ENCODE measurements at places on chromosomes 3 and 15.

- DNase-seq, result no peak
Observed at GRCh38 chr15:45662375-45662774, 27.5 kb downstream of the SQOR start.

DNA sequence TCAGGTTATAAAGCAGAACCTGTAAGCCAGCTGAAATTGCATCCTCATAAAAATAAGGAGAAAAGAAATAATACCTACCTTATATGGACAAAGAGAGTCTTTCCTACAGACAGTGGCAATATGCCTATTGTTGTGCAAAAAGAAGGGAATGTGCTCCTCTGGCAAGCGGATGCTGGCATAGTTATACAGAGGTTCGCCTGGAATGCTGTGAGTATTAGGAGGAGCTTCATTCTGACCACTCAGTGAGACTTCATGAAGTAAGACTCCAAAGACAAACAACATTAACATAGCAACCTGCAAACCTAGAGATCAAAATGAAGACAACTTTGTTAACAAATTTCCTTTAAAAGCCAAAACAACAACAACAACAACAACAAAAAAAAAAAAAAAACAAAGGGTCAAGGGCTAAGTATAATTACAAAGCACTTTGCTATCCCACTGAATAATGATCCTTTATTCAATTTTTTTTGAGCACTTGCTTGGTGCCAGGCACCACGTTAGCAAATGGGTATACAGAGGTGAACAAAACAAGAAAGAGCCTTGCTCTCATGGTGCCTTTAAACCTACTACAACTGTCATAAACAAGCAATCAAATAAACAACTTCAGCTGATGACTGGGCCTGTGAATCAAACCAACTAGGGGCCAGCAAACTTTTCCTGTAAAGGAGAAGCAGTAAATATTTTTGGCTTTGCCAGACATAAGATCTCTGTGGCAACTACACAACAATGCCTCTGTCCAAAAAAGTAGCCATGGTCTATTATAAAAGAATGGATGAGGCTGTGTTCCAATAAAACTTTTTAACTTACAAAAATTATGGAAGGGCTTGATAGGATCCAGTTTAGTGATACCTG is 3.7 kb downstream of the EOGT start:
- peak; percentile 76 for DNase-seq

DNA sequence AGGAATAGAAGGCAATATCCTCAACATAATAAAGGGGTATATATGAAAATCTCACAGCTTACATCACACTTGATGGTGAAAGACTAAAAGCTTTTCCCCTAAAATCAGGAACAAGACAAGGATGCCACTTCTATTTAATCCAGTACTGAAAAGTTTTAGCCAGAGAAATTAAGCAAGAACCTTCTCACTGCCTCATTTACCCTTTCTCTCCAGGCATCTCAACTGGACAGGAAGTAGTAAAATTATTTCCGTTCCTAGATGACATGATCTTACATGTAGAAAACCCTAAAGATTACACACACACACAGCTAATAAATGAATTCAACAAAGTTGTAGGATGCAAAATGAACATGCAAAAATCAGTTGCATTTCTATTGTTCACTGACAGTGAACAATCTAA is 11.2 kb downstream of the SCAP start:
- DNase-seq, result no peak

DNA sequence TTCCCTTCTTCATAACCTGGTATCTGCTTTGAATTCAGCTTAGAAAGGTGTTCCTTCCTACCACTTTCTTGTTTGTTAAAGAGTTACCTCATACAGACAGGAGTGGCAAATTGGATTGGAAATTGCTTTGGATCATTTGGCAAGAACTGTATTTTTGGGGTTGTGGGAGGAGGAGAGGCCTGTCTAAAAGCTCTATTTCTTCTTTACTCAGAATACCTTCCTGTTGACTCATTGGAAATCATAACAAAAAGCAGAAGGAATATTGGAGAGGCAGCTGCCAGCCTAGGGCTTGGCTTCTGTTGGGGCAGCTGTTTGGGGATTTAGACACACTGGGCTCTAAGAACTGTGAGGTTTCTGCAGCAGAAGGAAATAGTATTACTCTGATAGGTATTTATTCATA is 14.2 kb downstream of the IQGAP1 start:
- DNase-seq, result peak; percentile 61

DNA sequence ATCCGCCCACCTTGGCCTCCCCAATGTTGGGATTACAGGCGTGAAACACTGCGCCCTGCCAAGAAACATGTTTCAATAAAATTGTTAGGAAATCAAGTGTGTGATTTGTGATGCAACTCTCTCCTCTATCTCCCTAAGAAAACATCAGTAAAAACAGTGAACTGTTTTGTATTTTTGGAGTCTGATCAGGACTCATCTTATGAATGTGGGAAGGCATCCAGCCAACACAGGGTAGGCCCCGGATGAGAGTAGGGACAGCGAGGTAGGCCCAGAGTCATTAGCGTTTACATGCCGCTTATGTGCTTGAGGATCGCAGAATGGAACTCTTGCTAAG is 884 bp upstream of the GLYCTK start:
- no peak for DNase-seq

- no peak for DNase-seq
Observed at GRCh38 chr15:46014532-46014931, 379.7 kb downstream of the SQOR start.

DNA sequence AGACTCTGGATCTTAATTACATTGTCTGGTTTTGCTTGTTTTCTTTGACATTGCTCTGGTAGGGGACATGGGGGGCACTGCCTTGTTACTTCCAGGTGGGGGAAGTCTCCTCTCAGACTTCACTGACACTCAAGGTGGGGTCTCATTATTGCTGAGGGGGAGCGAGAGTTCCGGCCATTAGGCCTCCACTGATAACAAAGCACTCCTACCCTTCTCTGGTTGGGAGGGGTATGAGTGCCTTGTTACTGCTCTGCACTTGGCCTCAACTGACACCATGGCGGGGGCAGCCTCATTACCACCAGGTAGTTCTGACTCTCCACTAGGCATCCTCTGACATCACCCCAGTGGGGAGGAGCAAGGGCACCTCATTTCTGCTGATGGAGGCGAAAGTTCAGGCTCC is 25.7 kb downstream of the SH3GL3 start:
- no peak for DNase-seq

DNA sequence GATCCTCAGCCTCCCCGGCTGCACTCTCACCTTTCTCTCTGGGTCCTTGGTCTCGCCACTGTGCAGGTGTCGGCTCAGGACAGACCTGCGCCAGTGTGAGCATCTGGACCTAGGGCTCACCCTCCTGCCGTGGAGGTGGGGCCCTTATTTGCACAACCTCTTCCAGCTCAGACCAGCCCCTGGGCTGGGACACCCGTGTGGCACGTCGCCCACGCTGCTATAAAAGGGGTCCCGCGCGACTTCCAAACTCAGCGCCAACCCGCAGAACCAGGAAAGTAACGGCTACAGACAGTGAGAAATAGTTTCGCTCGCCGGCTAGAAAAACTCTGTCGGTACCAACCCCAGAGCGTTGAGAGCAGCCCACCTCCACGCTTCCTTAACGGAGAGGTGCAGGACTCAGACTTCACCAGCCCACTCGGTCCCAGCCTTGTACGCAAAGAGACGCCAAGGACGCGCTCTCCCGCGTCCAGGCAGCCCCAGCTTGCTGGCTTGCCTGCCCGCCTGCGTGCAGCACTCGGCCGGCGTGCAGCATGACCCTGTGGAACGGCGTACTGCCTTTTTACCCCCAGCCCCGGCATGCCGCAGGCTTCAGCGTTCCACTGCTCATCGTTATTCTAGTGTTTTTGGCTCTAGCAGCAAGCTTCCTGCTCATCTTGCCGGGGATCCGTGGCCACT is at the start of the genes DUOX2 and DUOXA2:
TSS of gene DUOX2 (minus strand) at position 97 of the 675 bp plus-strand sequence. CDS start 761 bp downstream, outside the sequence.
TSS of gene DUOXA2 (plus strand) at position 251 of the 675 bp plus-strand sequence. CDS start at position 531, 280 bp downstream.
- no peak for DNase-seq
